ENCODE measurements at places on chromosomes 2 and 18.
A peak's percentile ranks its signal among the peaks of the same experiment; 100 is the strongest.

- no peak for DNase-seq
Measured at GRCh38 chr18:1015777-1016176, 111.1 kb downstream of the ADCYAP1 start.

DNA sequence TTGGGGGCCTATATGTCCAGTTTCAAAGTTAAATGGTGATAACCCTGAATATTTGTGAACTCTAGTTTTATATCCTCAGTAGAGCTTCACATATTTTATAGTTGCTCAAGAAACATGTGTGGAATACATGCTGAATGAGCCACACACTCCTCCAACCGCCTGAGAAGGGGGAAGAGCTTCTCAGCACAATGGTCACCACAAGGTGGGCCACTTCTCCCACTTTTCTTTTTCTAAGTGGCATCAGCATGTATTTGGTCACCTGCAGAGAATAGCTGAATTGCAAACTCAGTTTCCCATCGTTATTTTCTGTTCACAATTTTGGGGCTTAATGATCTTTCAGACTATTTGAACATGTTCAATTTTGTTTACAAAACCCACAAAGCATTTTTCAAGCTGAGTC, 340.5 kb downstream of the PARD3B start:
- no peak for DNase-seq

GRCh38 chr2:216436383-216436782, 24.1 kb downstream of the SMARCAL1 start:
- DNase-seq = no peak

- no peak for DNase-seq
Measured at GRCh38 chr18:29361843-29362242, 1184.9 kb upstream of the CDH2 start.

DNA sequence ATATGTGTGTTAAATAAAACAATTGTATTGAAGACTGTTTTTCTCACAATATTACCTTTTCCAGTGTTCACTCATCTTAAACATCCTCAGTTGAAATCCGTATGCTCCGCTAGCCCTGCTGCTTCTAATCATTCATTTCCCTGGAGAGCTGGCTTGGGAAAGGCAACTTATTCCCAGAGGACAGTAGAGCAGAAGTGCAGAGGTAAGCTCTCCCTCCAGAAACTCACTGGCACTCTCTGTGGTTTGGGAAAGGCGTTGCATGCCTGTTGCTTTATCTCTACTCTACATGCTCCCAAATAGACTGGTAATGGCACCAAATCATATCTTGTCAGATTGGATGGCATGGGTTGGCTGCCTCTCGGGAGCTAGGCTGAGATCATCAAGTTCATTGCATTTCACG, 117.1 kb upstream of the BOD1L2 start:
- no peak for DNase-seq

DNA sequence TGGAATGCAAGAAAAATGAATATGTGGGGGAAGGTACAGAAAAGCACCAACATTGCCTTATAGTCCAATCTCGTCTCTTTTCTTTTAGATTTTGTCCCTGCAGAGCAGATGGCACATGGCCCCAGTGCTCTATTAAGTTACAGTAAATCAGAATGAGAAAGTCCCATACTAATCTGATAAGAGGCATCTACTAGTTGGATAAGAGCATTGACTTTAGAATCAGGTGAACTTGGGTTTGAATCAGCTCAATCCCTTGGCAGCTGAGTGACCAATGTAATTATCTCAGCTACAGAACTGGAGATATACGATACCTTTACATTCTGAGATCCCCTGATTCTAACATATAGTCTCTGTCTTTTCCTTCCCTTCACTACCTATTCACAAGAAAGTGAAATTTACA, 54.8 kb upstream of the PDE1A start:
- DNase-seq = no peak

GRCh38 chr2:33241072-33241471, 235.4 kb upstream of the RASGRP3 start:
- no peak for DNase-seq

DNA sequence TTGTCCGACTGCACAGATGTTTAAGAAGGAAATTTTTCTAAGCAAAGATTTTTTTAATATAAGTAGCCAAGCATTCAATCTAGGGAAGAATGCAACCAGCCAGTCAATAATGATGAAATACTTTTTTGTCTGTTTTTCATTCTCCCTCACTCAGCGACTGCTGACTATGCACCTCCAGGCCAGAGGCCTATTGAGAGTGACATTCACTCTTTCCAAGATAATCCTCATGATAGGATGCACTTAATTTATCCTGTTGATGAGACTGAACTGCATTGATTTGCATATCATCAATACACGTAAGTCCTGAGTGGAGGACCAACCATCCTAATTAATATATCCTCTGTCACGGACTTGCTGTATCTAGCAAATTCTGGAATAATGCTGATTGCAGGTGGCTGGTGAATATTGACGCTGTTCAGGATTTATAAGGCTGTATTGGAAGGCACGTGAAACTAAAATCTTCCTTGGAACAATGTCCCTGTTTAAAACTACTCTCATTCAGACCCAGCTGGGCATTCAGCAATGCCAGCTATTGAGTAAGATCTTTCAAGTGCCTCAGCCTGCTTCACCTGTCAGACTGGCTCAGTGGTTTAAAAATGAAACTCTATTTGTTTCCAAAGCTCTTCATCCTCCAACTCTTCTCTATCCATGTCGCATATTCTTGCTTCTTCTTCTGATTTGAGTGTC, 142.2 kb downstream of the MAP2 start:
- DNase-seq = no peak

DNA sequence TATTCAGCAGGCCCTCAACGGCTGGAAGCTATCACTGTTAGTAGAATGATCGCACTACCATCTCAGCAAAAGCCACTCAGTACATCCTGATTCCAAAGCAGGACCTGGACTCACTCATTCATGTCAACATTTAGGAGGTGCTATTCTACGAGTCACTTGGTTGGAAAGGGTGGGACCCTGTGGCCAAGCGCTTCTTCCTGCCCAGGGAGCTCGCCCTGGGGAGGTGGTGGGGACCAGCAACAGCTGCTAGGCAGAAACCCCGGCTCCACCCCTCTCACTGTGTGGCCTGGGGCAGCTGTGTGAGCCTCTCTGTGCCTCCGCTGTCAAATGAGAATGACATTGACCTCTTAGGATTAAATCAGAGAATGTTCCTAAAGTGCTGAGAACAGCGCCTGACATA, 231.4 kb downstream of the EIPR1 start:
- DNase-seq = no peak

GRCh38 chr2:1663621-1664020, 80.7 kb downstream of the PXDN start:
- DNase-seq = no peak

DNA sequence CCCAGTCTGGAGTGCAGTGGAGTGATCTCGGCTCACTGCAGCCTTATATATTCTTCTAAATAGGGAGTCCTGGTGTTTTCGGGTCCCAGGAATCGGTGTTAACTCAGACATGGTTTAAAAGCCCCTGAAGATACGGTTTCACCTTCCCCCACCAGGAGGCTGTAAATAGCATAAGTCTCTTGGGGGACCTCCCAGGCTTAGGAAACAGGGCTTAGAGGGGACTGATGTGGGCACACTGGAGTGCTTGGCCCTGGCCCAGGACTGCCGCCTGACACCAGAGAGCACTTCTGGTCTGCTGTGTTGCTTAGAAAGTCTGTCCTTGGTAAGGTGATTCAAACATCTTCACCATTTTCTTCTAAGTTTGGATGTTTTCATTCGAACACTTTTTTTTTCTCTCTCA, 39.7 kb upstream of the MAP4K4 start:
- DNase-seq = no peak

DNA sequence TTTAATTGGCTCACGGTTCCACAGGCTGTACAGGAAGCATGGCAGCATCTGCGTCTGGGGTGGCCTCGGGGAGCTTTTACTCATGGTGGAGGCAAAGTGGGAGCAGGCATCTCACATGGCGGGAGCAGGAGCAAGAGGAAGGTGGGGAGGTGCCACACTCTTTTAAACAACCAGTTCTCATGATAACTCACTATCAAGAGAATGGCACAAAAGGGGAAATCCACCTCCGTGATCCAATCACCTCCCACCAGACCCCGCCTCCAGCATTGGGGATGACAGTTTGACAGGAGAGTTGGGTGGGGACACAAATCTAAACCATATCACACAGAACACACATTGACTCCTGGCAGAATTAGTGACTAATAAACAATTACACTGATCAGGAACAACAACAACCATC, 68.6 kb upstream of the ACKR3 start:
- no peak for DNase-seq

DNA sequence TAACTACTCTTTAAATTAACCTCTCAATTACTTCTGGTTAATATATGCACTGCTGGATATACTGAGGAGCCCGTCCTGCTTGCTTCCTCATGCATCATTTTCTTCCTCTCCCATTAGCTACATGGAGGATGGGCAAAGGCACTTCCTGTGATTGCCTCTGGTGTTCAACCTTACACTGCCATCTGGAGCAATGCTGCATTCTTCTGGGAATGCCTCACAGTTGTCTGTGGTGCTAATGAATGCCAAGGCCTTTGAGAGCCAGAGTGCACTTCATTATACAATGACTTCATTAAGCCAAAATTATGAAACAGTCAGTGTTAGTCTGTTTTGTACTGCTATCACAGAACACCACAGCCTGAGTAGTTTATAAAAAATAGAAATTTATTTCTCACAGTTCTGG, 134.8 kb upstream of the DOCK10 start:
- DNase-seq = no peak

- DNase-seq = no peak
Measured at GRCh38 chr2:222592176-222592575, 63.7 kb downstream of the FARSB start.

GRCh38 chr2:13515254-13515653, 798.5 kb downstream of the TRIB2 start:
- DNase-seq = no peak

- peak; percentile 25 for DNase-seq
Measured at GRCh38 chr2:222964376-222965031, 87.5 kb upstream of the KCNE4 start.

DNA sequence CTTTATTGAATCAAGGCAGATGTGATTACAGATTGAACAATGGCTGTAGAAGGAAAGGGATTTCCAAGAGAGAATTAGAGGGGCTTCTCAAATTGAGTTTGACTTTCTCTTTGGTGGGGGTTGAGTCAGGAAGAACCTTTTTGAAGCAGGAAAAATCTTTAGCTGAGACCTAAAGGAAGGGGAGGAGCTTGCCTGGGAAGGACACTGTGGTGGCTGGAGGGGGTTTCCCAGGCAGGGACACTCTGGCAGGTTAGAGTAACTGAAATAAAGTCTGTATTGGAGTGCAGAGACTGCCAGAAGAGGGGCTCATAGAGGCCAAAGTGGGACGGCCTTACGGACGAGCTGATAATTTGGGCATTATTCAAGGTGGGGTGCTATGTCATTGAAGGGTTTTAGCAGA, 69.3 kb downstream of the NEDD4L start:
- no peak for DNase-seq

GRCh38 chr2:43100883-43101662, 125.3 kb downstream of the ZFP36L2 start:
- DNase-seq = no peak

GRCh38 chr2:98153481-98153880, 66.5 kb downstream of the VWA3B start:
- DNase-seq = no peak

DNA sequence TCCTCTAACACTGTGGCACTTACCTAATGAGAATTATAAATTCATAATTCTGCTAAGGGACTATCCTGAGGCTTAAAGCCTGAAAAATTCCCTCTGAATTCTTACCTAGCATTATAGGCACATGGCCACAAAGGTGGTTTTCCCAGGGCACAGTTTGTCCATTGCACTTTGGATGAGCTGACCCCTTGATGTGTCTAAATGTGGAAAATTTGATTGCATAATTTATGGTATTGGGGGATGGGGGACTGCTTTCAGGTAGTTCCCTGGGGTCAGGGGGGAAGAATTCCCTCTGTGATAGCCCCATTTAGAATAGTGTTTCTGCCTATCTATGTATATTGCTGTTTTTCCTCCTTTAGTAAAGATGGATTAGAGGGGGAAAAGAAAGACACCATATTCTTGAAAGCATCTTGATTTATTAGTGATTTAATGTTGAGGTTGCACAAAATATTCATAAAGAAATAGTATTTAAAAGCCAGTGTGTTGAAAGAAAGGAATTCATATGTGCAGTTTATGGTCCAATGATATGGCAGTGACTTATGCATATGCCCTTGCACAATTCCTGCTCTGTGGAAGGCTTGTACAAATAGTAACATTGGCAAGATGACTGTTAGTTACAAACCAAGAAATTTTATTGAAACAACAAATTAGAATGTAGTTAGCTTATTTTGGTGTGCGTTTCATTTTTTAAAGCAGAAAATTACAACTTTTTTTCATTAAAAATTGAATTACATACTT, 8.7 kb upstream of the HTR2B start:
- no peak for DNase-seq

GRCh38 chr18:8562919-8563318, 46.3 kb upstream of the RAB12 start:
- DNase-seq = no peak

GRCh38 chr18:31942291-31942998, 483 bp downstream of the TRAPPC8 start:
- DNase-seq = peak; percentile 69

DNA sequence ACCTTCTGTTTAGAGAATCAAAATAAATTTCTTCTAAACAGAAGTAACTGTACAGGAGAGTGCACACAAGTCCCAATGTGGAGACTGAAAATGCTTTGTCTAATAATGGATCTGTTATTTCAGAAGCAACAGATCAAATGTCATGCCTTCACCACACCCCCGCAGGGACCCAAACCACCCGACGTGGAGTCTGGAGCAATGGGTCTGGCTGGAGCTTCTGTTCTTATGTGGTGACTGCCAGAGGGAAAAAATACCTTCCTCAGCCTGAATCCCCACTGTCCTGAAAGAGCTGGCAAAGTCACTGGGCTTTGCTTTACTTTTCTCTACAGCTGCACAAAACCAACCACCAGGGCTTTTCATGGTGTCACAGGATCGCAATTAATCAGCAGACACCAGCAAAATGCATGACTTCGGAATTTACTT, 119.0 kb upstream of the ZFP36L2 start:
- DNase-seq = no peak

- DNase-seq = no peak
Measured at GRCh38 chr18:75839041-75839440, 411.5 kb upstream of the SMIM21 start.

DNA sequence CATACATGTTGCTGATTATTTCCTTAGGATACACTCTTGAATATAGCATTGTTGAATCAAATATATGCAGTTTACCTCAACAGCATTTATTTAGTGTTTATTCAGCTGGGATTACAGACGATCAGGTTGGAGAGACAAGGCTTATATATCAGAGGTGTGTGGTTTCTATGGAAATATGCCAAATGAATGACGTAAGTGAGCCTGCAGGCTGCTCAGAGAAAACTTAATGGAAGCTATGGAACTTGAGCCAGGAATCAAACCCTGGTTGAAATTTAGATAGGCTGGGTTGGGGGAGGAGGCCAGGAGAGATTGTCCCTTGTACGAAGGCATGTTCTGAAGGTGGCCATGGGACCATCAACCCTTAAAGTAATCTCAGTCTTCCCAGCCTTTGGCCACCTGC, 79.5 kb downstream of the INPP4A start:
- no peak for DNase-seq
